ENCODE measurements at places on chromosomes 6 and 20.

DNA sequence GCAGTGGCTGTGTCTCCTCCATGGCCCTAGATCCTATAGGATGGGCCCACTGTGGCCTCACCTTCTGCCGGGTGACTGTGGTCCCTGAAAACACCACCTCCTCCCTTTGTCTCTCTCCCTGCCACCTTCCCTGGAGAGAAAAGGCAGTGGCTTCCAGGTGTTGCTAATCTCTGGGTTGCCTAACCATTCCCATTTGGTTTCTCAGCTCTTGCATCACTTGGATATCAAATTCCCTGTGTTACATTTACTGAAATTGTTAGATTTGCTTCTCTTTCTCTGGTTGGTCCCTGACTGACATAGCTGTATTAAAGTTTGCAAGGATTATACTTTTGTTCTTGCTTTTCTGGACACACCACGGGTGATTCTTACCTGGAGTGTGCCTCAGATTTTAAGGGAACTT lies 9.3 kb upstream of the ZFP64 start:
- DNase-seq: no peak

DNA sequence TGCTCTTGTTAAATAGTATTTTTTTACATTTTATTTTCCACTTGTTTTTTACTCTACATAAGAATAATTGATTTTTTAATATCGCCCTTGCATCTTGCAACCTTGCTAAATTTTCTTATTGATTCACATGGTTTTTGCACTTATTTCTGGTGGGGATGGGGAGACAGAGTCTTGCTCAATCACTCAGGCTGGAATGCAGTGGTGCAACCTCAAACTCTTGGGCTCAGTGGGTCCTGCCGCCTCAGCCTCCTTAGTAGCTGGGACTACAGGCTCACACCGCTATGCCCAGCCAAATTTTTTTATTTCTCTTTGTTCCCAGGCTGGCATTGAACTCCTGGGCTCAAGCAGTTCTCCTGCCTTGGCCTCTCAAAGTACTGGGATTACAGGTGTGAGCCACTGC lies 30.3 kb downstream of the LIN28B start:
- no peak for DNase-seq

DNA sequence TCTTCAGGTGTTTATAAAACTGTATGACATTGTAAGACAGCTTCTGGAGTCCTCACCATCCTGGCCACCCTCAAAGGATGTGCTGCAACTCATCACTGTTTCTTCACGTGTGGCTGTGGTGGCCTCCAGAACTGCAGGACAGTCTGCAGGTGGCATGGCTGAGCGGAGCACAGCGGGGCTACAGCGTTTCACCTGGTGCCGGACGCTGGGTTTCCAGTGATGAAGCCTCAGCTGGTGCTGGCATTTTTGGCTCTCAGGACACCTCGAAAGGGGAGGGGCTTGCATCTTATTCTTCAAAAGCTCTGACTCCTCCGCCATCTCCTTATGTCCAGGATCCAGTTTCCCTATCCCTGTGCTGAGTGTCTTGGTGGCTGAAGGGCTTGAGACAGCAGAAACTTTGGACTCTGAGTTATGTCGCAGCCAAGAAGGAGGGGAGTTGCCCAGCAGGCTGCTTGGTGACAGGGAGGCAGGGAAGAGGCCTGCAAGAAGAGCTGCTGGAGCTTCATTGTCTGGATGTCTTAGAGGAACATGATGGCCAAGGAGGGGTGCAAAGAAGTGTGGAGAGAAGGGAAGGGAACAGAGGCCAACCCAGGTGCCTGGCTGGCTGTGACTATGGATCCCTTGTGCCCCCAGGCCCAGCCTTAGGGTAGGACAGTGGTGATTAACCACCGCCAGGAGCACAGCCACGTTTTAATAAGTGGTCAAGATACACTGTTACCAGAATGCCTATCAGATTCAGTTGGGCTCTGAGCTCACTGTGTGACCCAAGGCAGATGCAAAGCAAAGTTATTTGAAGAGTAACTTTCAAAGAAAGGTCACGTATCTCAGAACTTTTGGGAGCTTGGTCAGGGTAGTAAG lies 58.7 kb downstream of the GTF2H5 start:
- no peak for DNase-seq

- DNase-seq: peak; percentile 94
Observed at GRCh38 chr6:136113736-136114173, 136.4 kb downstream of the MTFR2 start.

- no peak for DNase-seq
Observed at GRCh38 chr6:37048851-37049757, 43.6 kb downstream of the FGD2 start.

DNA sequence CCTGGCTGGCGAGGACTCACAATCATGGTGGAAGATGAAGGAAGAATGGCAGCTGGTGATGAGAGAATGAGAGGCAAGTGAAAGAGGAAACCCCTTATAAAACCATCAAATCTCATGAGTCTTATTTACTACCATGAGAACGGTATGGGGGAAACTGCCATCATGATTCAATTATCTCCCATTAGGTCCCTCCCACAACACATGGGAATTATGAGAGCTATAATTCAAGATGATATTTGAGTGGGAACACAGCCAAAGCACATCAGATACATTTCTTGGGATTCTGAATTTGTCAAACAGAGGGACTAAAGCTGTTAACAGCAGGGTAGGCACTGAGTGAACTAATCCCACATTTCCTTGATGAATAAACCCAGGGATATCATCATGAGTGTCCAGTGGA lies 116.2 kb upstream of the PLCB4 start:
- DNase-seq: peak; percentile 15

- DNase-seq: no peak
Observed at GRCh38 chr6:139706912-139707311, 332.5 kb upstream of the CITED2 start.

DNA sequence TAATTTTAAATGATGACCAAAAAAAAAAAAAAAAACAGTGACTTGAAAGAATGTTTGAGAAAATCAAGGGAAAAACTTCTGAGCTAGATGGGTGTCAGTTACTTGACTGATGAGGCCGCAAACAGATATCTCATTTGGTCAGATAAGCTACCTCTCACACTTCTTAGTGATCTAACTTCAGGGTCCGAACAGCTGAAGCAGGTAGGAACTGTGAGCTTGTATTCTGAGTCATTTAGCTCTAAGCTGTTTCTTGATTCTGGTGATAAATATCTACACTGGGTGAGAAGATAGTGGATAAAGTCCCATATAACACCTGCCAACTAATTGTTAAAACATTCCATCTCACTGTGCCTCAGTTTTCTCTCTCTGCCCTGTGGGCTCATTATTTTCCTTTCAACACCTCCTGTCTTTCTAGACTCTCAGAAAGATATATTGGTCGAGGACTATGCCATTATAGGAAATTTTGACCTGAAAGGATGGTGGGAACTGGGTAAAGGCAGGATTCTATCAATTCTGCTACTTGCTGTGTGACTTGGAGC lies 7.7 kb downstream of the KIF3B start:
- no peak for DNase-seq

- DNase-seq: no peak
Observed at GRCh38 chr6:152204591-152204990, 397.1 kb downstream of the ESR1 start.

GRCh38 chr6:101208152-101208551 lies 185.4 kb upstream of the GRIK2 start:
- DNase-seq: no peak

DNA sequence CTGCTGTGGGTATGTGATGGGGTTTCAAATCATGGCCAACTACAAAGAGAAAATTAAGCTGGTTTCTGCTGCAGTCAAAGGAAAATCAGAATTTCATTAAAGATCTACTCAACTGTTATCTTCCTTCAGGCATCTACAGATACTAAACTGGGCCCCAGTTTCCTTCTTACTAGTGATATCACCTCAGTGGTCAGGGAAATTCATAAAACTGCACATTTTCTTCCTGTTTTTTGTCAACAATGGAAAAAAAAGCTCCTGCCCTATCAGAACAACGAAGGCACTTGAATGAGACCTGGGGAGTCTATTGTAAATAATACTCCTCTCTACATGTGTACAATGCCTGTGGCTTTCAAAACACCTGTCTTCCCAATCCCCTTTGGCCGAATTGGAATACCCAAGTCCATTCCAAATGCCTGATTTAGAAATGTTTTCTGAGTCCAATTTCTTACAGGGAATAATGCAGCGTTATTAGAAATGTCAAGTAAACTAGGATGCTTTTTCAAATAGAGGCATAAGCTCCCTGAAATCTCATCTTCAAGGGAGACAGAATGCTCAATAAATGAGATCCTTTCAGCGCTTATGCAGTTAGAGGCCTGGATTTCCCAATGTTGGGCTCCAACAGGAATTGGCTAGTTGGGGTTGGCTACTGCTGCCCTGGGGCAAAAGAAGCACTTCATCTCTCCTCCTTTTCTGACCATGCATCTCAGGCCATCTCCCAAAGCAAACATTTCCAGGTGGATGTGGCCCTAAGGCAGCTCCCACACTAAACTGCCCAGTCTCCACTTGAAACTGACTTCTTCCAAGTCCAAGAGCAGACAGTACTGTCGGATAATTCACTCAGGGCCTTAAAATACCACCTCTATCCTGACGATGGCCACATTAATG lies 143.3 kb downstream of the NFATC2 start:
- peak; percentile 39 for DNase-seq

DNA sequence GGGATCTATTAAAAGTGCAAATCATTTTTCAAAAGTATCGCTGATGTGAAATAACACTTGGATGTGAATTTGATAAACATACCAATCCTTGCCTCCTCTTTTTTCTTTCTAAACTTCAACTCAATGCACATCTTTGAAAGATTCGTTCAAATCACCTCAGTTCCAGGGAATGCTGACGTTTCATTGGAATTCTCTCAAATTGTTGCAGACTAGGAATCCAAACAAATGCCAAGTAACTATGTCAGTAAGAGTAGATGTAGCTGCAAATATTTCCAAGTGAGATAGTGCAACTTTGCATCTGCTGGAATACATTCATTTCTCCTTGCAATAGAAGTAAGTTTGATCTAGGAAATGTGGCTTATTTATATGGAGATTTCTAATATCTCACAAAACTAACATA lies 220.7 kb downstream of the FUT9 start:
- no peak for DNase-seq

GRCh38 chr6:35831257-35832007 lies 26.3 kb downstream of the LHFPL5 start:
- no peak for DNase-seq

- DNase-seq: no peak
Observed at GRCh38 chr6:83952830-83953229, 80.7 kb upstream of the MRAP2 start.

DNA sequence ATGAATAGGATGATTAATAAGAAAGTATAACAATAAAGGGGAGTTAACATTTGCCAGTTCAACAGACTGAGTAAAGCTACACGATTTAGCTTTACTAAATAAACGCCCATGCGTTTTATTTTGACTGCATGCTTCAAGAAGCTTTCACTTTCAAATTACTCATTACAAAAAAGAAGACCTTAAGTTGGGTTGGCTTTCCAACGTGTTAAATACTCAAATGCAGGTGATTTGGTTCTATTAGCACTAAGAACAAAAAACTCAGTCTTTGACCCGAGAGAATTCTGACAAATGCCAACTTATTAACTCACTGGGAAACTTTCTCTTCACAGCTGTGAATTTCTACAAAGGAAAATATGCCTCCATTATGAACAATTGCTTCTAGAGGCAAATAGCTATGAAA lies 24.8 kb downstream of the RNF146 start:
- no peak for DNase-seq

GRCh38 chr20:53752971-53753879 lies 159.6 kb upstream of the ZNF217 start:
- DNase-seq: no peak

DNA sequence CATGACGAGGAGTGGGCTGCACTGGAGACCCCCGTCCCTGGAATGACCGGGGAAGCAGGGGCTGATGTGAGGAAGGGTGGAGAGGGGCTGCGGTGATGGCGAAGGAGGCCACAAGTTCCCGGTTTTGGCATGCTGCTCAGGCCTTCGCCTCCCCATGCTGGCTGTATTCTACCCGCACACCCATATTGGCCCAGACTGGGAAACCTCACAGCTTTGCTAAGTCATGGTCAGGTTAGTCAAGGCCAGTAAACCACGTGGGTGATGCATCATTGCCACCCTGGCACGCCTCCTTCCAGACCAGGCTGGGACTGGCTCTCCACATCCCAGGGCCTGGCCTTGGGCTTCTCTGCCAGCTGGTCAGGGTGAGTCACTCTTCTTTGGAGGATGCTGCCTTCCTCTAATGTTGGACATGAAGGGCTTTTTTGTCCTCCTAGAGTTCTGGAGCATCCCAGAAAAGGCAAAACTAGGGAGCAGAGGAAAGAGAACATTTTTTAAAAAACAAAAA lies 53.8 kb downstream of the PCNA start:
- DNase-seq: no peak

DNA sequence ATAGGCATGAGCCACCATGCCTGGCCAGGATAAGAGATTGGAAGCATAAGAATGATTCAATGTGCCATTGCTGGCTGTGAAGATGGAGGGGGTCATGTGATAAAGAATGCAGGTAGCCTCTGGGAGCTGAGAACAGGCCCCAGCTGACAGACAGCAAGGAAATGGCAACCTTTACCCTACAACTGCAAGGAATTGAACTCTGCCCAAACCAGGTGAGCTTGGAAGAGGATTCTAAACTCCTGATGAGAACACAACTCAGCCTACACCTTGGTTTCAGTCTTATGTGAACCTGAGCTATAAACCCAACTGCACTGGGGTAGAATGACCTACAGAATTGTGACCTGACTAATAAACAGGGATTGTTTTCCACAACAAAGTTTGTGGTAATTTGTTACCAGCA lies 82.0 kb upstream of the AKIRIN2 start:
- no peak for DNase-seq

DNA sequence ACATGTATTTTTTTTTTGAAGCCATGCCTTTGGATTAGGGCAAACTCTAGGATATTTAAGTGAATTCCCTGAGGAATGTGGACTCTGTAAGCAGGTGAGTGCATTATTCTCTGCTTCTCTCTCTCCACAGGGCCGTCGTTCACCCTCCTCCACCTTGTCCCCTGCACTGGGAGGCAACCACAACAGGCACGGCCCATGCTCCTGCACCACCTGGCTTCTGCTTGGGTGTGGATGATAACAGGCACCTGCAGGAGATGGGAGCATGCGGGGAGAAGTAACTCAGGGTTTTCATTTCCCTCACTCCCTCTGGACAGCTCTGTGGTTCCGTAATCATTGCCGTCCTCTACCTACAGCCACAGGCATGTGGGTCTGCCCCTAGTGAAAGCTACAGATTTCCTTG lies 43.4 kb downstream of the HLA-C start:
- DNase-seq: no peak

- DNase-seq: peak; percentile 65
Observed at GRCh38 chr20:208942-209566, 18.0 kb upstream of the DEFB129 start.

- DNase-seq: no peak
Observed at GRCh38 chr6:75619230-75619899, 17.7 kb downstream of the SENP6 start.

DNA sequence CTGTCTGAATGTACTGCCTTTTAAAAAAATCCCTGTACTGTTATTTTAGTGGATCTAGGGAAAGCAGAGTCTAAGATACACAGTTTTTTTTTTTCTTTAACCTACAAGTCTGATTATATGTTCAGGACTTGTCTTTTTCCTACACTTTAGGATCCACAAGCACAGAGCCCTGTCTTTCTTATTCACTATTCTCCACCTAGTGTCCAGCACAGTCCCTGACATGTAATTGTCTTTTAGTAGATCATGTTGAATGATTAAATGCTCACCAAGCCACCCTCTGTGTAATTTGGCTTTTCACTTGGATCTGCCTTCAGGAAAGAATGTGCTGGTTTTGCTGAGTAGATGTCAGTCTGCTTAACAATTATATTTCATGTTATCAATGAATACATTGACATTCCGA lies 35.8 kb upstream of the YWHAB start:
- DNase-seq: no peak

GRCh38 chr20:6055161-6055783 lies 1.4 kb upstream of the LRRN4 start:
- DNase-seq: no peak
